ENCODE measurements at places on chromosomes 4 and X.

GRCh38 chr4:108119199-108119800, 49.4 kb downstream of the LEF1 start:
- no peak for DNase-seq

- no peak for DNase-seq
These were observed 19.7 kb downstream of the QDPR start for GRCh38 chr4:17492058-17492741.

GRCh38 chr4:78864405-78865024, 74.7 kb downstream of the PAQR3 start:
- DNase-seq, result no peak

GRCh38 chrX:20394451-20394850, 127.7 kb upstream of the RPS6KA3 start:
- DNase-seq, result no peak

DNA sequence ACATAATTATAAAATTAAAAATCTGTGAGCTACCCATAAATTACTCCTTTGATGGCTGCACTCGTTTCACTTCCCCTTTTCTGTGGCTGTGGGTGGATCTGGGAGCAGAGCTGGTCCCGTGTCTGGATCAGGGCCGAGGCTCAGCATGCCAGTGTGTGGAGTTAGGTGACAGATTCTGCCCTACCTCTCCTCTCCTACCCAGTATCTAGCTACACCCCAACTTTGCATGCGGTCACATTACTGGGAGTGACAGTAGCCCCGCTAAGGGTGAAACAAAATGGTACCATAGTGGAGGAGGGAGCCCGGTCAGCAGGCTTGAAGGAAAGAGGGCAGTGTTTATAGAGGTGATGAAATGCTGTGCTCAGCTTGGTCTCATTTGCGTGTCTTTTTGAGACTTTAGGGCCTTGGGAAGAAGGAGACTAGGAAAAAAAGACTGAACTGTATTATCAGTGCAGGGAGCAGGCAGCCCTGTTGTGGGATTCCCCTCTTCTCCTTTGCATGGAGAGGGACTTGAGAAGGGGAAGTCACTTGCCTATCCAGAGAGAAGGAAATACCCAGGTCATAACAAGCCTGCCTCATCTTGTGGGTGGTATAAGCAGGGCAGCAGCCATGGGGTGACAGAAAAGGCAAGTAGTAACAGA, 48.4 kb downstream of the ARHGAP10 start:
- DNase-seq, result no peak

- DNase-seq, result no peak
These were observed 593.2 kb downstream of the TMA16 start for GRCh38 chr4:164087733-164088132.

- DNase-seq, result no peak
These were observed 2616.0 kb downstream of the ARAP2 start for GRCh38 chr4:33628296-33628695.

DNA sequence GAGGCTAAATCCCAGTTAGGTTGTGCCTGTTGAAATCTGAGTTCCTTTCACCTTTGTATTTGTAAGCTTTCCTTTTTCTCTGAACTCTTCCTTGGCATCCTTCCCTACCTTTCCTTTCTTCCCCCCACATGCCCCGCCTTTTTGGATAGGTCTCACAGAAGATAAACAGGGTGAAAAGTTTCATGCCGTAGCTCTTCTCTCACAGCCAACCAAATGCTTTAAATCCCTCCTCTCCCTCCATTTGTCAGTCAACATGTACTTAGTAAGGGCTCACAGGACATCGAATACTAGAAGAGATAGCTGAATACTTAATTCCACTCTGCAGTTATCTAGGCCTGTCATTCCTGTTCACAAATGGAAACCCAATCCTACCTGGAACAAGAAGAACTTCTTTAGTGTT, 107.1 kb upstream of the BMPR1B start:
- DNase-seq, result no peak

DNA sequence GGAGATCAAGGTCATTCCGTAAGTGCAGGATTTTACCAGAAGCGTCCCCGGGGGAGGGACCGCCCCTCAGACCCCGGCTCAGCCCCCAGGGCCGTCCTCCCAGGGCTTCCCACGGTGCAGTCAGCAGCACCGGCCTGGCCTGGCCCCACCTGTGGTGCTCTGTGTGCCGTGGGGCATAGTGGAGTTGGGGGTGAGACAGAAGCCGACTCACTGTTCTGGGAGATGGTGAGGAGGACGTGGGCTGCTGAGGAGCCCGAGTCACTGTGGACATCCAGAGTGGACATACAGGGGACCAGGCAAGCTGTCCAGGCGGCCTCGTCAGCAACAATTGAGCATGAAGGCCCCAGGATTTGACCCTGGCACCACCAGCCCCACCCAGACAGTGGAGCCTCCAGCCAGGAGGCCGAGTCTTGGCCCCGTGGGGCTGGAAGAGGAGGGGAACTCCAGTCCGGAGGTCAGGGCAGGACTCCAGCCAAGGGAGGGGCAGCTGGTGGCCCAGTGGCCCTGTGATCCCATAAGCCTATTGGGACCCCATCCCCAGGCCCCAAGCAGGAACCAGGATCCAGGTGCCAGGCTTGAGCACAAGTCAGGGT, 19.1 kb downstream of the ATP5ME start:
- DNase-seq, result no peak

DNA sequence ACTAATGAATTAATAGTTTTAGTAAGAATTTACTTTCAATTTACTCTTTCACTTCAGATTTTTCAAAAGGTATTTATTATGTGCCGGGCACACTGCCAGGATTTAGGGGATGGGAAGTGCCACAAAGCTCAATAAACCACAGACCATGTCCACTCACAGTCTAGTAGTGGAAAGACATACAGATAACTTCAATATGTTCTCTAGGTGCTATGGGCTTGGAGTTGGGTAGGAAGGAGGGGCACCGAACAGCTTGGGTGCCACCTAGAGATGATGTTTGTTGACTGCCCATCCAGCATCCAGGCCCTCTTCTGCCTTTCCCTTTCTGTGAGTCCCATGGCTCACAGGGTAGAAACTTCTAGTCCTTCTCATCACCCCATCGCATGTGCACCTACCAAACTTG, 17.8 kb downstream of the MFAP3L start:
- no peak for DNase-seq

DNA sequence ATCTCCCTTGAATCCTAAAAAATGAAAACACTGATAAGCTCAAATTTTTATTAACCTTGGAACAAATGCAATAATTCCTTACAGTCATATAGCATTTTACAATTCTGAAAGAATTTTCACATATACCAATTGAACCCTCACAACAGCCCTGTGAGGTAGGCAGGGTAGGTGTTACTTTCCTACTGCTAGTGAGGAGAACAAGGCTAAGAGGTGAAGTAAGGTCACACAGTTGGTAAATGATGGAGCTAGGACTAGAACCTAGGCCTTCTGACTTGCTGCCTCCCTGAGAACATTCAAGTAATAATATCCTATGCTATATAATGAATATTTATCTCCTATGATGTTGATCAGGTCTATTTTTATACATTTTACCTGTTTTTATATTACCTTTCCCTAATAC, 9.7 kb downstream of the TAF9B start:
- DNase-seq, result no peak

GRCh38 chr4:90118527-90119195, 8.5 kb upstream of the CCSER1 start:
- DNase-seq, result no peak

- no peak for DNase-seq
These were observed 521.6 kb downstream of the CCSER1 start for GRCh38 chr4:90648791-90649190.

GRCh38 chr4:17884511-17884910, 73.7 kb downstream of the NCAPG start:
- no peak for DNase-seq

- DNase-seq, result no peak
These were observed at the start of gene ANXA3 for GRCh38 chr4:78551420-78552351. TSS of gene ANXA3 (plus strand) at chr4:78551770. CDS start at chr4:78554474, 2,704 bp downstream.

GRCh38 chr4:15436513-15436912, 8.7 kb downstream of the C1QTNF7 start:
- DNase-seq, result no peak

GRCh38 chr4:10403633-10404445, 53.4 kb downstream of the ZNF518B start:
- no peak for DNase-seq

- no peak for DNase-seq
These were observed 275.5 kb downstream of the BCOR start for GRCh38 chrX:39822133-39822748.

DNA sequence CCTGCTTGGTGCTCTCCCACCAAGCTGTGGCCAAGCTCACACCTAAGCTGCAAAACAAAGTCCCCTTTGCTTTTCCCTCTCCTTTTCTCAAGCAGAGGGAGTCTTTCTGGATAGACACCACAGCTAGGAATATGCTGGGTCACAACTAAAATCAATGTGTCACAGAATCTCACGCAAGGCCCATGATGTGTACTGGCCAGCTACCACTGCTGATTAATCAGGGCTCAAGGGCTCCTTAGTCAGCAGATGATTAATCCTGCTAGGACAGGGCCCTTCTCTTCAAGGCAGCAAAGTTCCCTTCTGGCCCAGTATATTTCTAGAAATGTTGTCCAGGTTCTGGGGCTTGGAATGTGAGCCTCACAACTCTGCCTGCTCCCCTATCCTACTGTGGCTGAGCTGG, 32.0 kb upstream of the TENT5D start:
- no peak for DNase-seq

GRCh38 chr4:129583868-129584267, 487.9 kb downstream of the C4orf33 start:
- DNase-seq, result no peak

- DNase-seq, result no peak
These were observed 76.2 kb upstream of the GRXCR1 start for GRCh38 chr4:42816189-42816879.

- no peak for DNase-seq
These were observed 57.8 kb upstream of the CCDC149 start for GRCh38 chr4:24970635-24971034.

DNA sequence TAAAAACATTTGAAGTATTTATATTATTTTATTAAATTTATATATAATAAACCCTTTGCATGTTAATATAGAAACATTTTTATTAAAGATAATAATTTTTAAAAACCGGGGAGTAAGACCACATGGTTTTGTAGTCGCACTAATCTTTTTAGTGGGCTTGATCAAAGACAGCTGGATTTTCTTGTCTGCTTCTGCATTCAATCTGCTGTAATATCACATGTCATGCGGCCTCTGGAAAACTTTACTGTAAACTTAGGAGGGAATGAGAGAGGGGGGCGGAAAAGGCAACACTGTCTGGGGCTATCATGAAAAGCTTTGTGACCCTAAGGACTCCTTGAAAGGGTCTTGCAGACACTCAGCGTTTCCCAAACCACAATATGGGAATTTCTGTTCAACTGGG, 62.8 kb upstream of the NLGN4X start:
- no peak for DNase-seq

GRCh38 chrX:9117851-9118250, 83.9 kb upstream of the FAM9B start:
- DNase-seq, result no peak

DNA sequence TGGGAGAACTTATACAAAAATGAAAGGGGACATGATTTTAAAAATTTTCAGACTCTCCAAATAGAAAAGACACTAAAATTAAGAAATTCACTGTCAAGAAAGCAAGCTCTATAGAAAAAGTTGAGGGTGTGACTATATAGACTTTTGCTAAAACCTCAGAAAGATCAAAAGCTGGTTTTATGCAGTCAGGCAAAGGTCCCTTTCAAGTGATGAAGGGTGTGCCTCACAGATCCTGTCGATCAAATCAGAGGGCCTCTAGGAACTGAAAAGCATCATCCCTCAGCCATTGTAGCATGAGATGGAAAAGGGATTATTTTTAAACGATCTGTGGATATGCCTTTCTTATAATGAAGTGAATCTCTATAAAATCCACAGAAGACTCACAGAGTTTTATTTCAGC, 116.5 kb downstream of the FAM13A start:
- no peak for DNase-seq

GRCh38 chrX:20374450-20374849, 107.7 kb upstream of the RPS6KA3 start:
- DNase-seq, result no peak

GRCh38 chrX:34880656-34881055, 61.9 kb upstream of the FAM47B start:
- DNase-seq, result no peak

DNA sequence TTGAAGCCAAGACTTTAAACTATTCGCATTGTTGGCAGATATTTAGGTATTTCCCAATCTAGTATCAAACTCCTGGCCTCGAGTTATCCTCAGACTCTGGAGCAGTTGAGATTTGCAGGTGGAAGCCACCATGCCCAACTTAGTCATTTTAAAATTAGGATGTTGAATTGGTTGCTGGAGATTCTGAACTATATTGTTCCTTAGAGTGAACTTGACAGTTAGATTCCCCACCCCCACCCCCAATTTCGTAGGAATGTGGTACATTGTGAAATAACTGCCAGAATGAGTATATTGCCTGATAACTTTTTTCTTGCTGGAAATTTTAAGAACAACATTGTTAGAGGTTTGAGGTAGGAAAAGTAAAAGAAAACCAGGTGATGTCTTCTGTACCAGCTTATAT, 2.3 kb downstream of the NOCT start:
- no peak for DNase-seq

DNA sequence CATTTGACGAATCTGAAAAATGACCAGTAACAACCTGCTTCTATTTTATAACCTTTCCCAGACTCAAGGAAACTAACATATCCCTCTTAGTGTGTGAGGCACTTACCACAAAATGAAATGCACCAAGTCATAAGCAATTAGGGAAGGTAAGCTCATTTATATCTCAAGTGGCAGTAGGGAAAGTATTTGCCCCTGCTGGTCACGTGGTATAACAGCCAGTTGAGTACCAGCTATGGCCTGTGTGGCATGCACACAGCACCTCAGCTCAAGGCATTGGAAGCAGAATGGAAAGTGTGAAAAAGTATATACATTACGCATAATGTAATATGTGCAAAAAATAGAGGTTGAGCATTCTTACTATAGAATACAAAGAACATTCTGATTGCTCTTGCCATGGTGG, 178.3 kb upstream of the GYPA start:
- no peak for DNase-seq

DNA sequence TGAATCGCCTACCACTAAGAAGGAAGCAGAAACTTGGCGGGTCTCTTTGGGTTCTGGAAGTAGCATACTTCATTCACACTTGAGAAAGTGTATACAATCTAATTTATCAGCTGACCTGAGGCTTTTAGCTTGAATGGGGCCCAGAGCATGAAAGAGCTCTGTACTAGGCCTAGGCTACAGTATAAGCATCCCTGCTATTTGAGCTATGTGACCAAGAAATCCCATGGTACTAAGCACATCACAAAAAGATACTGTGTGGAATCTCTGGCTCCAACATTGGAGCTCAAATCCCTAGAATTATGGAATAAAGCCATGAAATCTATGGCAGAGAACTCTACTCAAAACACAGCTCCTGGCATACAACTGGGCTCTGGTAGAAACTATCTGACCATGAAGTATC, 43.9 kb upstream of the CCDC149 start:
- no peak for DNase-seq

DNA sequence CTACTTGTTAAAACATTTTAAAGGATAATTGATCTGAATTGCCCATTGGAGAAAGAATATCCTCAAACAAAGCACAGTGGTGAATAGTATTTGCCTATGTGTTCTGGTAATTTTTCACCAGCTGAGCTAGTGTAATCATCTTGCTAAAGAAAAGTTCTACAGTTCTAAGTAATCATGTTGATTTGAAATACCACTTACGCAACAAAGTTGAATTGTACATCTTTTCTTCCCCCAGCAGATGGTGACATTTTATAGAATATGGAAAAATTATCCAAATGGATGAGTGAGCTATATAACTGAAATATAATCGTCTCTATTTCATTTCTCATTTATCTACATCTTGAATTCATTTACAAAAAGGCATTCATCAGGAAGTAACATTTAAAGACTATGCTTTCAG, 9.7 kb upstream of the ZNF674 start:
- DNase-seq, result no peak

All from stimulated activated CD4-positive, alpha-beta T cell treated with anti-CD3 and anti-CD28 coated beads, TNF-alpha, amount 100 ng/mL, for 4 hours (primary cell).